HepG2 (cell line): ENCODE measurements at places on chromosomes 12 and 14.

GRCh38 chr14:91829511-91829910 is 37.8 kb downstream of the TC2N start:
- no peaks in the 10 kb centered on the region for H3K36me3 ChIP-seq
- H3K4me1 ChIP-seq = no peaks in the 10 kb centered on the region
- no peak for DNase-seq
- H3K27ac ChIP-seq = no peak overlapping the region
- no peaks in the 10 kb centered on the region for H3K27me3 ChIP-seq
- no peak overlapping the region for H3K4me3 ChIP-seq

- no peak for DNase-seq
- H3K4me3 ChIP-seq = no peak overlapping the region
- no peak overlapping the region for H3K27ac ChIP-seq
- H3K27me3 ChIP-seq = no peaks in the 10 kb centered on the region
- no peaks in the 10 kb centered on the region for H3K4me1 ChIP-seq
- H3K36me3 ChIP-seq = no peaks in the 10 kb centered on the region
Observed at GRCh38 chr12:61870658-61871484, 389.3 kb upstream of the USP15 start.

- DNase-seq = no peak
- H3K27ac ChIP-seq = no peak overlapping the region
- H3K4me3 ChIP-seq = no peak overlapping the region
- no peaks in the 10 kb centered on the region for H3K4me1 ChIP-seq
Observed at GRCh38 chr12:83323866-83324265, 637.2 kb downstream of the TMTC2 start.

GRCh38 chr14:97687944-97688630 is 890.9 kb downstream of the VRK1 start:
- no peak overlapping the region for H3K4me3 ChIP-seq
- no peaks in the 10 kb centered on the region for H3K4me1 ChIP-seq
- H3K36me3 ChIP-seq = no peaks in the 10 kb centered on the region
- H3K27me3 ChIP-seq = no peaks in the 10 kb centered on the region
- DNase-seq = no peak
- H3K27ac ChIP-seq = no peak overlapping the region

DNA sequence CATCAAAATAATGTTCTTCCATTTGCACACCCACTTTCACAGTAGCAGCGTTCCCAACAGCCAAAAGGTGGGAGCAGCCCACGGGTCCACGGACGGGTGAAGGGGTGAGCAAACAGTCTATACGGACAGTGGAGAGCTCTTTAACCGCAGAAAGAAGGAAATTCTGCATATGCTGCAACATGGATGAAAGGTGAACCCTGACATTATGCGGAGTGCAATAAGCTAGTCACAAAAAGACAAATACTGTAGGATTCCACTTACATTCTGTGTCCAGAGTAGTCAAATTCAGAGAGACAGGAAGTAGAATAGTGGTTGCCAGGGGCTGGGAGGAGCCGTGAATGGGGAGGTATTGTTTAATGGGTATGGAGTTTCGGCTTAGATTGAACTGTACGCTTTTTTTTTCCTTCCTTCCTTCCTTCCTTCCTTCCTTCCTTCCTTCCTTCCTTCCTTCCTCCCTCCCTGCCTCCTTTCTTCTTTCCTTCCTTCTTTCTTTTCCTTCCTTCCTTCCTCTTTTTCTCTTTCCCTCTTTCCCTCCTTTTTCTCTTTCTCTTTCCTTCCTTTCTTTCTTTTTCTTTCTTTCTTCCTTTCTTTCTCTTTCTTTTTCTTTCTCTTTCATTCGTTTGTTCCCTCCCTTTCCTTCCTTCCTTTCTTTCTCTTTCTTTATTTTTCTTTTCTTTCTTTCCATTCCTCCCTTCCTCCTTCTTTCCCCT is 15.8 kb upstream of the ANKRD9 start:
- H3K27me3 ChIP-seq = no peaks in the 10 kb centered on the region; the same call in 2 of the 3 replicates
- peak overlapping the region; percentile 75 for H3K4me3 ChIP-seq
- H3K27ac ChIP-seq = peak overlapping the region; percentile 57
- peak; percentile 55 for DNase-seq

GRCh38 chr12:31008961-31009840 is 64.5 kb upstream of the DDX11 start:
- H3K4me1 ChIP-seq = peaks cover 5% of the 10 kb centered on the region; the same call in 1 of the 2 replicates
- H3K4me3 ChIP-seq = no peak overlapping the region
- no peak for DNase-seq
- H3K27me3 ChIP-seq = no peaks in the 10 kb centered on the region

DNA sequence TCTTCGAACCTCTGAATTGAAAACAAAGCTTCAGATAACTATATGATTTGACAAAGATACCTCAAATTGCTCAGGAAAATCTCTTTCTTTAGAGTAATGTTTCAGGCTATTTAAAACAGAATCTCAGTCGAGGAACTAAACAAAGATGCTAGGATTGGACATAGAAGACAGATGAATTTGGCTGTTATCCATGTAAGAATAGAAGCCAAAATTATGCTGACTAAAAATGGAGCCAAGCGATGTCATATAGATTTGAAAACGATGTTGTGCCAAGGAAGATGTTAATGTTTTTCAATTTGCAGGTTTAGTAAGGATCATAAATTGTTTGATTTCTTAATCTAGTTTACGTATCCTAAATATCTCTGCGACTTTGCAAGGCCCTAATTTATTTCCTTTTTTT is 295.9 kb downstream of the FOXG1 start:
- H3K27ac ChIP-seq = no peak overlapping the region
- DNase-seq = no peak
- no peaks in the 10 kb centered on the region for H3K4me1 ChIP-seq
- H3K4me3 ChIP-seq = no peak overlapping the region

DNA sequence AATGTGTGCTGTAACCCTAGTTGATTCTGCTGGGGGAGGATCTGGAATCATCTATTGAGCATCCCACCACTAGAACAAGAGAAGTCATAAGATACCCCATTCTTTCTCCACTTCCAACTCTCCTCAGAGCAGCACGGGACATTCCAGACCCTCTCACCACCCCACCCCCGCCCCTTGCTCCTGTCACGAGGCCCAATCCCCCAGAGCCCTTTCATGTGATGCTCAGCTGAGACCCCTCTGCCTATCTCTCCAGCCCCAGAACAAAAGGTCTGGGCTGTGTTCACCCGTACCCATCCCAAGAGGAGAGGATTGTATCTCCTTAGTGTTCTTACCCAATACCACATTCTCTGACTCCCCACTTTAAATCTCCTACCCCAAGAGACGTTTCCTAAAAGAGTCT is 602 bp downstream of the PMEL start:
- H3K27ac ChIP-seq = no peak overlapping the region
- H3K4me1 ChIP-seq = peaks cover 25% of the 10 kb centered on the region
- no peak overlapping the region for H3K4me3 ChIP-seq
- H3K27me3 ChIP-seq = no peaks in the 10 kb centered on the region
- H3K36me3 ChIP-seq = peaks cover 13% of the 10 kb centered on the region

GRCh38 chr14:97379091-97379531 is 581.9 kb downstream of the VRK1 start:
- no peaks in the 10 kb centered on the region for H3K4me1 ChIP-seq
- H3K4me3 ChIP-seq = no peak overlapping the region
- no peaks in the 10 kb centered on the region for H3K27me3 ChIP-seq
- H3K36me3 ChIP-seq = no peaks in the 10 kb centered on the region
- DNase-seq = no peak
- no peak overlapping the region for H3K27ac ChIP-seq

DNA sequence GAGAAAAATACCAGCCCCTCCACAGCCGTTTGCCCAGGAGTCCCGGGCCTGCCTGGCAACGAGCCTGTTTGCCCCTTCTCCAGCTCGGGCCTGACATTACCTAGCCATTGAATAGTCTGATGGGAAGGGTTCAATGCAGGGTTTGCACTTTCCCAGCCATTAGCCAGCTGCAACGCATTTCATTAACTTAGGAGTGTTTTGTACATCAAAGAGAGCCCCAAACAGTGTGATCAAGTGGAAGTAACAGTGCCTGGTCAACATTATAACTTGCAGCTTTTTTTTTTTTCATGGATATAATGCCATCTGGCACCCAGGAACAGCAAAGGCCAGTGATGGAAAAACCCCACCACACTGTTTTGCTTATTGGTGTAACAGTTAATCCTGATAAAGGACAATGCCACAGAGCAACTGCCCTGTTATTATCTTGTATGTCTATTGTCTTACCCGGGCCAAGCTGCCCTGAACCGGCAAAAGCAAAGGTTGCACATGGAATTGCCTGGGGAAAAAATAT is 38.0 kb downstream of the BTG1 start:
- no peaks in the 10 kb centered on the region for H3K36me3 ChIP-seq
- DNase-seq = no peak
- no peaks in the 10 kb centered on the region for H3K27me3 ChIP-seq
- H3K27ac ChIP-seq = no peak overlapping the region

DNA sequence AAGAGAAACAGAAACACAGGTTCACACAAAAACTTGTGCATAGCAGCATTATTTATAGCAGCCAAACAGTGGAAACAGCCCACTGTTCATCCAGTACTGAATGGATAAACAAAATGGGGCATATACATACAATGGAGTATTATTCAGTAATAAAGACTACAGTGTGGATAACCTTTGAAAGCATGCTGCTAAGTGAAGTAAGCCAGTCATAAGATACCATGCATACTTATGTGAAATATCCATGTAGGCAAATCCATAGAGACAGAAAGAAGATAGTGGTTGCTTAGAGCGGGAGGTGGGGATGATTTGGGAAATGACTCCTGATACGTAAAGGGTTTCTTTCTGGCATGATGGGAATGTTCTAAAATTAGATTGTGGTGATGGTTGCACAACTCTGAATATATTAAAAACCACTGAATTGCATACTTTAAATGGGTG is 99.4 kb downstream of the CRADD start:
- H3K27ac ChIP-seq = no peak overlapping the region
- H3K4me1 ChIP-seq = no peaks in the 10 kb centered on the region
- H3K27me3 ChIP-seq = no peaks in the 10 kb centered on the region
- no peaks in the 10 kb centered on the region for H3K36me3 ChIP-seq

DNA sequence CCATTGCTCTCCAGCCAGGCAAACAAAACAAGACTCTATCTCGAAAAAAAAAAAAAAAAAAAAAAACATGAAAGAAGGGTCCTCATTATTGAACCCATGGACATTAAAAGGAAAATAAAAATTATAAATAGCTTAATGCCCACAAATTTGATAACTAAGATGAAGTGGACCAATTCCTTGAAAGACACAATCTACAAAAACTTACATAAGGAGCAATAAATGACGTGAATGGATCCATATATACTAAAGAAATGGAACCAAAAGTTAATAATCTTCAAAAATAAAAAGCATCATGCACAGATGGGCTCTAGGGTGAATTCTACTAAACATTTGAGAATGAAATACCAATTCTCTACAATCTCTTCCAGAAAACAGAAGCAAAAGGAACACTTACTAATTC is 47.7 kb upstream of the AP4S1 start:
- no peaks in the 10 kb centered on the region for H3K36me3 ChIP-seq
- no peak overlapping the region for H3K27ac ChIP-seq
- no peaks in the 10 kb centered on the region for H3K27me3 ChIP-seq
- peaks cover 53% of the 10 kb centered on the region for H3K4me1 ChIP-seq
- DNase-seq = no peak
- no peak overlapping the region for H3K4me3 ChIP-seq

GRCh38 chr12:96371138-96371789 is 29.0 kb downstream of the CDK17 start:
- H3K4me1 ChIP-seq = 0 out of 2 replicates have a peak, but pooled peaks cover 5% of the 10 kb centered on the region
- H3K27me3 ChIP-seq = no peaks in the 10 kb centered on the region
- no peak overlapping the region for H3K4me3 ChIP-seq
- no peaks in the 10 kb centered on the region for H3K36me3 ChIP-seq
- no peak for DNase-seq

DNA sequence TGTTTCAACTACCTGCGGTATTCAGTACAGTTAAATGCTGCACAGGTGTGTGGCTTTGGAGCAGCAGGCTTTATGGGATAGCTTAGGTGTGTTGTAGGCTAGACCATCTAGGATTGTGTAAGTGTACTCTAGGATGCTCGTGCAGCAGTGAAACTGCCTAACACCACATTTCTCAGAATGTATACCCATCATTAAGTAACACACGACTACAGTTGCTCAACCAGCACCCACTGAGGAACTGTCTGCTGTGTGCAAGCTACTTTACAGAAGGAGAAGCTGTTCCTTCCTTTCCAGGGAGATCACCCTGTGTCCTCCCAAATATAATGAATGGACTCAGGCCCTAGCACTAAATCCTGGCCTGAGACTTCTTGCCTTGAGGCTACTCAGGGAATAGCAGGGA is 94.8 kb downstream of the SLC24A4 start:
- H3K4me1 ChIP-seq = no peaks in the 10 kb centered on the region
- no peak overlapping the region for H3K4me3 ChIP-seq
- DNase-seq = no peak
- no peaks in the 10 kb centered on the region for H3K36me3 ChIP-seq
- H3K27me3 ChIP-seq = 0 out of 3 replicates have a peak, but pooled peaks cover 9% of the 10 kb centered on the region
- H3K27ac ChIP-seq = no peak overlapping the region

GRCh38 chr12:113242560-113242959 is 21.3 kb downstream of the TPCN1 start:
- H3K27ac ChIP-seq = no peak overlapping the region
- peaks cover 56% of the 10 kb centered on the region for H3K4me1 ChIP-seq
- H3K4me3 ChIP-seq = no peak overlapping the region
- DNase-seq = no peak
- peaks cover 2% of the 10 kb centered on the region; the same call in 1 of the 2 replicates for H3K36me3 ChIP-seq
- H3K27me3 ChIP-seq = no peaks in the 10 kb centered on the region

GRCh38 chr12:32661706-32662105 is 17.4 kb upstream of the DNM1L start:
- H3K4me3 ChIP-seq = no peak overlapping the region
- no peaks in the 10 kb centered on the region for H3K27me3 ChIP-seq
- H3K36me3 ChIP-seq = no peaks in the 10 kb centered on the region
- no peaks in the 10 kb centered on the region for H3K4me1 ChIP-seq

GRCh38 chr12:11765817-11766794 is 116.6 kb downstream of the ETV6 start:
- no peaks in the 10 kb centered on the region for H3K27me3 ChIP-seq
- H3K4me1 ChIP-seq = peaks cover 35% of the 10 kb centered on the region
- H3K4me3 ChIP-seq = no peak overlapping the region
- no peak overlapping the region for H3K27ac ChIP-seq
- no peaks in the 10 kb centered on the region for H3K36me3 ChIP-seq
- no peak for DNase-seq

DNA sequence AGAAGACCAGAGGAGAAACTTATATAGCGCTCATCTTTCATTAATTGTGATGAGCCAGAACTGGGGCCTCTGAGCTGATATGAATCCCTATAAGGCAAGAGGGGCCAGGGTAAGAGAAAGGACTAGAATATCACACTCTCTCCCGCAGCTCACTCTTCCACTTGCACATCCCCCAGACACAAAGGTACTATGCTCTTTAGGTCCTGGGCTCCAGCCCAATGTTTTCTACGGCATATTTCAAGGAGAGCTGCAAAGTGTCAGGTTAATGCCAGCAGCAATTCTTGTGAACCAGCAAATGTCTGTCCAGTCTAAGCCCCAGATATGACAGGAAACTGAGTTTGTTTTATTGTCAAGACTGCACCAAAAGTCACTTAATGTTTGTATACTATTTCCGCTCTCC is 29.4 kb downstream of the PPP2R5E start:
- H3K4me1 ChIP-seq = peaks cover under 1% of the 10 kb centered on the region
- H3K4me3 ChIP-seq = no peak overlapping the region
- no peak overlapping the region for H3K27ac ChIP-seq
- no peaks in the 10 kb centered on the region for H3K27me3 ChIP-seq
- DNase-seq = no peak

GRCh38 chr14:74610866-74611649 is 979 bp downstream of the LTBP2 start:
- no peak overlapping the region for H3K27ac ChIP-seq
- DNase-seq = no peak
- H3K27me3 ChIP-seq = peaks cover 3% of the 10 kb centered on the region
- H3K36me3 ChIP-seq = no peaks in the 10 kb centered on the region

- H3K4me3 ChIP-seq = peak overlapping the region; percentile 24; the same call in 1 of the 2 replicates
- no peaks in the 10 kb centered on the region for H3K36me3 ChIP-seq
- peak; percentile 91 for DNase-seq
- peak overlapping the region; percentile 94 for H3K27ac ChIP-seq
- peaks cover 58% of the 10 kb centered on the region for H3K4me1 ChIP-seq
Observed at GRCh38 chr12:122399592-122400373, 22.7 kb downstream of the CLIP1 start.
